ENCODE measurements at places on chromosomes 11 and 22.

- DNase-seq = no peak
Measured at GRCh38 chr11:22677153-22677903, 10.9 kb downstream of the GAS2 start.

GRCh38 chr22:26619510-26619909 is 1.7 kb upstream of the CRYBB1 start:
- no peak for DNase-seq

DNA sequence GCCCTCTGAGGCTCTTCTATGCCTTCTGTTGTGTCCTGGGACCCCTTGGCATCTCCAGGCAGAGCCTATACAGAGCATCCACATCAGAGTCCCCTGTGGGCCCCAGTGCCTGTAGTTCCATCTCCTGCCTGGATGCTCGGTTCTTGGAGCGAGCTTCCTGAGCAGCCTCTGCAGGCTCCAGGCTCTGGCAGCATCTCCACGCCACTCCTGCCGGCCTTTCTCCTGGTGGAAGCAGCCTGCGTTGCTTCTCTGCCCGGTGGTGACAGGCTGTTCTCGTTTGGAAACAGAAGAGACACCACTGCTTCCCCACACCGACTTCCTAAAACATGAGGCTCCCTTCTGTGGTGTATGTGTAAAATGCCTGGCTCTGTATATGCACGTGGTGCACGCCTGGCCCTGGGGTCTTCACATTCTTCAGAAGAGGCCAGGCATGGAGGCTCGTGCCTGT is 52.8 kb downstream of the BCR start:
- DNase-seq = no peak

DNA sequence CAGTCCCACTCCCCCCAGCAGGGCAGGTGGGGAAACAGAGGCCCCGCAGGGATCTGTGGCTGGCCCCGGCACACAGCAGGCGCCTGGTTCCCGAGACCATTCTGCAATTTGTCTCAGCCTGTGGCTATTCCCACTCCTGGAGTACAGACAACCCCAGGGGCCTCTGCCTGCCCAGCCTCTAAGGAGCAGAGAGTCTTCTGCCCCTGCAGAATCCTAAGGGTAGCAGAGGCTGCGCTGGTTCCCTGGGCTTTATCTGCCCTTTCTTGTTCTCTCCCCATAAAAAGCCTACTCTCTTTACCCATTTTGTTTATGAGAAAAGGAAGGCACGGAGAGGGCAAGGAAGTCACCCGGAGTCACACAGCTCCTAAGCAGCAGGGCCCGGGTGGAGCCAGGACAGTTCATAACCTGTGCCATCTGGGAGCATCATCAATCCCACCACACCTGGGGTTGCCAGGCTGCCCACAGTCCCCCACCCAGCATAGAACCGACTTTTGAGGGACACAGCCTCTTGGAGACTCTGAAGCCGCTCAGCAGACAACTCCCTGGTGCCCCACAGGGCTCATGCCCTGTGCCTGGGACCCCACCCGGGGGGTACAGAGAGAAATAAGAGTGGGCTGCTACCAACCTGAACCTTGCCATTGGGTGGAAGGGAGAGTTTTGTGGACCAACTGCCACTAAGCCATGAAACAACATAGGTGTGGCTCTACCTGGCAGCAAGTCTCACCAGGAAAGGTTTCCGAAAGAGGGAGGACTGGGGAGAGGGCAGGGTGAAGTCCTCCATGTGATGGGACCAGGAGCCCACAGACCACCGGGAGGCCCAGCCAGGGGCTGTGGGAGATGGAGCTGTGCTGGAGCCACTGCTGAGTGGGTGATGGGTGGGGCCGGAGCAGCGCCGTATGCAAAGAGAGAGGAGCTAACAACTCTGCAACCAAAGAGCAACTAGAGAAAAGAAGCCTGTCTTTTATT is 17.2 kb upstream of the LINC01488 start:
- DNase-seq = no peak

DNA sequence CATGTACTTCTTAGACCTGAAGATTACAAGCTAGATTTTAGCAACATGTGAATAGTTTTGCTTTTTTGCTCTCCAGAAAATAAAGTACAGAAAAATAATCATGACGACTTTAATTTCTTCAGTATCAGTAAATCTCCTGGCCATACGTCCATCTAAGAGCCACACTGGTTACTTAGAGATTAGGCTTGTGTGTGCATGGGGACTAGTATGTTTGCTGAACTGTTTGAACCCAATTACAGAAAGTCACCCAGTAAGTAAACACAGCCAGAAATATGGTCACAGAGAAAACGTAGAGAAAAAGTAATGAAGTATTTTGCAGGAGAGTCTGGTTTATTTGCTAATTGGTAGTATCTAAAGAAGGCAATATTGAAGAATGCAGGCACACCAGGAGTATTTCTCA is 1053.6 kb upstream of the CCDC90B start:
- DNase-seq = no peak

DNA sequence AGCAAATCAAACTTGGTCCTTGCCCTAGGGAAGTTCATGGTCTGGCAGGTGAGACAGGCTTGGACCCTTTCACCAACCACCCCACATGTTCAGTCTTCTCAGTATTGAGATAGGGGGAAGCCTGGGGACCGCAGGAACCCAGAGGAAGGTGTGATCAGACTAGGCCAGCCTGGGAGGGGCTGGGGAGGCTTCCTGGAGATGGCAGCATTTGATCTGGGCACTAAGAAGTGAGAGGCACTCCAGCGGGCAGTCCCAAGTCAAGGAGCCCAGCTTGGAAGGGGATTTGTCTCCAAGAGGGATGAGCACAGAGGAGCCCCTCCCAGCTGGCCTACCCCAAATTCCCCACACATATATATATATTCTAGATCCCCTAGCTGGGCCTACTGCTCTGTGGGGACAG is 5.4 kb downstream of the LRRC32 start:
- DNase-seq = no peak

- DNase-seq = no peak
Measured at GRCh38 chr11:133318221-133318620, 214.1 kb downstream of the OPCML start.

- no peak for DNase-seq
Measured at GRCh38 chr11:10673501-10674062, 20.0 kb downstream of the IRAG1 start.

- DNase-seq = no peak
Measured at GRCh38 chr22:20106205-20106848, 9.6 kb upstream of the RANBP1 start.

- no peak for DNase-seq
Measured at GRCh38 chr11:34609187-34609751, 11.6 kb upstream of the EHF start.

GRCh38 chr11:57072640-57073039 is 83.9 kb downstream of the OR5AK2 start:
- DNase-seq = no peak

DNA sequence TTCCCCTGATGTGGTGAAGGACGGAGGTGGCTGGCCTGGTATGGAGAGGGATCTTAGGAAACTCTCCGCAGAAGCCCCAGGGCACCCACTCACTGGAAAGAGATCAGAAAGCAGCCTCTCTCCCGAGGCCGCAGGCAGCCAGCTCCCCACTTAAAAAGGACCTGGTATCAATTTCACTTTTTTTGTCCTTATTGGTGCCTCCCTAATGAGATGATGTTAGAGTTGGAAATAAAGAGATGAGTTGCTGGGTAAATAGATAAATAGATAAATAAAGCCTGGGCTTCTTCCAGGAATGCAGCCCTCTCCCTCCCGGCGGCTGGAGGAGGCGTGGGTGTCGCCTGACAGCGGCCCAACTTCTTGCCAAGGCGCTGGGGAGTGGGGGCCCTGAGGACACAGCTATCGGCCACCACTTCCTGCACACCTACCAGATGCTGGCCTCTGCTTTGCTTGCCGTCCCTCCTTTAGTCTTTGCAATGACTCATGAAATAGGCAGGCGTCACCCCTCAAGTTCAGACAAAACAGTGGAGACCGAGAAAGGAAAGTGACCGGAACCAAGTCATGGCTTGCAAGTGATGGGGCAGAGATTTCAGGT is 42.9 kb downstream of the LINC01488 start:
- DNase-seq = no peak

DNA sequence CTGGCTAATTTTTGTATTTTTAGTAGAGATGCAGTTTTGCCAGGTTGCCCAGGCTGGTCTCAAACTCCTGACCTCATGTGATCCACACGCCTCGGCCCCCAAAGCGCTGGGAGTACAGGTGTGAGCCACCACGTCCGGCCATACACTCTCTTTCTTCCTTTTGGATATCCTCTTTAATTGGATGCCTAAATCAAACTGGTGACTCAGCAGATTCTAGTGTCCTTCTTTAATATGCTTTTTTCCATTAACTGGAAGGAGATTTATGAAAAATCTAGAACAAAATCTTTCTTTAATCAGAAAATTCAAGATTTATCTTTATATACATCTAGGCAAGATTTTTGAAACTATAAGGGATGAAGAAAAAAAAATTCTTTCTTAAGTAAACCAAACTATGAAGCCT is 969.3 kb upstream of the CCDC90B start:
- DNase-seq = no peak

DNA sequence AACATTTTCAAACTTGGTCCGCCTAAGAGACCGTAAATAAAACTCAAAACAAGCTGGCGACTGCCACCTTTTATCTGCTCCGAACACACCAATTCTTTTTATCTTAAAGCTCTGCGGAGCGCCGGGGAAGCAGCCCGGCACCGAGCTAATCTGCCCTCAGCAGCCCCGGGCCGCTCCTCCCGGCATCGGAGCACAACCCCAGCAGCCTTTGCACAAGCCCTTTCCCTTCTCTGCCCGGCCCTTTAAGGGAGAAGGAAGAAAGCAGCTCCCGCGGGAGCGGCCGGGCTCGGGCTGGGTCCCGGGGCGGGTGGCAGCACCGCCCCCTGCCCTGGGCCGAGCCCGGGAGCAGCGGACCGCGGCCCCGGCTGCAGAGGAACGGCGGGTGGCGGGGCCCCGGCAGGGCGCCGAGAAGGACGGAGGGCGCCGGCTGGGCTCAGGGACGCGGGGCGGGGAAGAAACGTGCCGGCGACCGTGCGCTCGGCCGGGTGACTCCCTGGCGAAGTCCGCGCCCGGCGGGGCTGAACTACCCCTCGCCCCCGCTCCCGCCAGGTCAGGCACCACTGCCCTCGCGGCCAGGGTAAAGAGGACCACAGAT is 133.6 kb upstream of the C11orf58 start:
- DNase-seq = no peak

- no peak for DNase-seq
Measured at GRCh38 chr22:42623301-42623751, 8.6 kb upstream of the POLDIP3 start.

DNA sequence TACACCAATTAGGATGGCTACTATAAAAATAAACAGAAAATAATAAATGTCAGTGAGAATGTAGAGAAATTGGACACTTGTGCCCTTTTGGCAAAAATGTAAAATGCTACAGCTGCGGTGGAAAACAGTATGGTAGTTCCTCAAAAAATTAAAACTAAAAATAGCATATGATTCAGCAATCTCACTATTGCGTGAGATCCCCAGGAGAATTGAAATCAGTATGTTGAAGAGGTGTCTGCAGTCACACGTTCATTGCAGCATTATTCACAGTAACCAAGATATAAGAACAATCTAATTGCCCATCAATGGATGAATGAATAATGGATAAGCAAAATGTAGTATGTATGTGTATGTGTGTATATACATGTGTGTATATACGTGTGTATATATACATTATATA is 6.8 kb downstream of the OR52N2 start:
- DNase-seq = no peak

GRCh38 chr11:118661425-118662301 is 17.8 kb downstream of the TREH start:
- DNase-seq = no peak

DNA sequence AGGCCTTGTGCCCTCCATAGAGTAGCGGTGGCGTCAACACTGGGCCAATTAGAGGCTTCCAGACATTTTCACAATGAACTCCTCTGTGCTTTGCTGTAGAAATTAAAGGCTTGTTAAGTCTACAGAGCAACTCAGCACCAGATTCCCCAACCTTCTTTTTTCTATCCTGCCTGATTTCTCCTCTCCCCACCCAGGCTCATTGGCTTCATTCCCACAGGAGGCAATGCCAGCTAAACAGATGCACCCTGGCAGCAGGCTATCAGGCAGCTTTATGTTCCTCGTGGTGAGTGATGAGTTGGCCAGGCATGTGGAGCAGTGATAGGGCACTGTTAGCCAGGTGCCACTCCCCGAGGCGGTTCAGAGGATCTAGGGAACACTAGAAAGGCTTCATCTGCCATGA is 4.8 kb downstream of the DIXDC1 start:
- no peak for DNase-seq

- no peak for DNase-seq
Measured at GRCh38 chr11:100735949-100736675, 49.0 kb downstream of the ARHGAP42 start.

DNA sequence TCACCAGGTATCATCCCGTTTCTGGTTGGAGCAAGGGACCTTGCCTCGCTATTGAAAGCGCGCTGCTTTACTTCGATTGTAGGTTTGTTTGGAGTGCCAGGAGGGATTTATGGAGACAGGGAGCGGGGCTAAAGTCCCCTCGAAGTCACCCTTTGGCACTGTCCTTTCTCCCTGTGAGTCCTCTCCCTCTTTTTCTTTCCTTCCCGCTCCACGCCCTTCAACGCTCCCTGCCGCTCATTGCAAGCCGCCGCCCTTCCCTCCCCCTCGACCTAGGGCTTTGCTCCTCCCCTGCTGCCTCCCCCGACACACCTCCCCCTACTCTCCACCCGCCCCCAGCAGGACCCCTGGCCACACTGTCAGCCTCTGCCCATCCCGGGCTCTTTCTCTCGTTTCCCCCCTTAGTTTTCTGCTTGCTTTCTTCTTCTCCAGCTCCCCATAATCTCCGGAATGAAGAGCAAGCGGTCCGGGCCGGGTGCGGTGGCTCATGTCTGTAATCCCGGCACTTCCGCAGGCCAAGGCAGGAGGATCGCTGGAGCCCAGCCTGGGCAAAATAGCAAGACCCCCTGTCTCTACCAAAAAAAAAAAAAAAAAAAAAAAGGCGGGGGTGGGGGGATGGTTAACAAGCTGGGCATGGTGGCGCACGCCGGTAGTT is 41.0 kb downstream of the AHNAK start:
- no peak for DNase-seq

GRCh38 chr11:103699216-103699615 is 337.2 kb upstream of the DDI1 start:
- DNase-seq = no peak

GRCh38 chr11:17179970-17180369 is 27.8 kb downstream of the PIK3C2A start:
- no peak for DNase-seq

- no peak for DNase-seq
Measured at GRCh38 chr11:100460426-100460825, 226.7 kb upstream of the ARHGAP42 start.

- DNase-seq = no peak
Measured at GRCh38 chr22:23457380-23457985, 122.6 kb downstream of the IGLL1 start.

- no peak for DNase-seq
Measured at GRCh38 chr22:32531931-32532819, 57.6 kb downstream of the FBXO7 start.

GRCh38 chr11:75903276-75903675 is 88.3 kb downstream of the UVRAG start:
- DNase-seq = no peak

- peak; percentile 41 for DNase-seq
Measured at GRCh38 chr11:114036147-114036811, 23.2 kb upstream of the ZBTB16 start.

DNA sequence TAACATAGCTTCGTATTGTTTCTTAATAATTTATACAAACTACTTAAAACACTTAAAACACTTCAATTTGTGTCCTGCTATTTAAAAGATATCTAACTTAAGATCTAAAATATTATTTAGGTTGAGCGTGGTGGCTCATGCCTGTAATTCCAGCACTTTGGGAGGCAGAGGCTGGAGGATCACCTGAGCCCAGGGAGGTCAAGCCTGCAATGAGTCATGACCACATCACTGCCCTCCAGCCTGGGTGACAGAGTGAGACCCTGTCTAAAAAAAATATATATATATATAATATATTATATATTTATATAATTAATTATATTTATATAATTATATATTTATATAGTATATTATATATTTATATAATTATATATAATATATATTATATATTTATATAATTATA is 4.2 kb upstream of the CTR9 start:
- DNase-seq = no peak
